ENCODE measurements at places on chromosomes 3 and 15.

GRCh38 chr15:48759921-48760320, 50.9 kb downstream of the CEP152 start:
- DNase-seq: no peak

DNA sequence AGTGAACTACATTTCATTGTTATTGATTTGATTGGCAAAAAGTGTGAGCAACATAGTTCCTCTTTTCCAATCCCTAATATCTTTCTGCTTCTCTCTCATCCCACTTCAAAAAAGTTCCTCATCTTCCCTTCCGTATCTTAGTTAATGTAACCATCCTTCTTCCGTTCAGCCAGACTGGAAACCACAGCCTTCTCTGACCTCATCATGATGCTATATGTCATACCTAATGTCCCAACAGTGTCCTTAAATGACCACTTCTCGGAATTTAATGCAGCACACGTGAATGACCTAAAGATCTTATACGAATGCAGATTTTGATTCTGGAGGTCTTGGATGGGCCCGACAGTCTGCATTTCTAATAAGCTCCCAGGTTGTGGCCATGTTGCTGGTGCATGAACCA, 320.3 kb upstream of the SATB1 start:
- no peak for DNase-seq

DNA sequence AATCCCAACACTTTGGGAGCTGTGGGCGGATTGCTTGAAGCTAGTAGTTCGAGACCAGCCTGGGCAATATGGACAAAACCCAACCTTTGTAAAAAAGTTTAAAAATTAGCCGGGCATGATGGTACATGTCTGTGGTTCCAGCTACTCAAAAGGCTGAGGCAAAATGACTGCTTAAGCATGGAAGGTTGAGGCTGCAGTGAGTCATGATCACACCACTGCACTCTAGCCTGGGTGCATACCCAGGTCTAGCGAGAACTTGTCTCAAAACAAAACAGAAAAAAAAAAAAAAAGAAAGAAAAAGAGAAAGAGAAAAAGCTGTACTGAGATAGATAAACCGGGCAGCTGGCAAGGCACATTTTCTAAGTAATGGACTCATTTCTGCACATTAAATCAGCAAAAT, 10.6 kb downstream of the ARPP19 start:
- DNase-seq: no peak

DNA sequence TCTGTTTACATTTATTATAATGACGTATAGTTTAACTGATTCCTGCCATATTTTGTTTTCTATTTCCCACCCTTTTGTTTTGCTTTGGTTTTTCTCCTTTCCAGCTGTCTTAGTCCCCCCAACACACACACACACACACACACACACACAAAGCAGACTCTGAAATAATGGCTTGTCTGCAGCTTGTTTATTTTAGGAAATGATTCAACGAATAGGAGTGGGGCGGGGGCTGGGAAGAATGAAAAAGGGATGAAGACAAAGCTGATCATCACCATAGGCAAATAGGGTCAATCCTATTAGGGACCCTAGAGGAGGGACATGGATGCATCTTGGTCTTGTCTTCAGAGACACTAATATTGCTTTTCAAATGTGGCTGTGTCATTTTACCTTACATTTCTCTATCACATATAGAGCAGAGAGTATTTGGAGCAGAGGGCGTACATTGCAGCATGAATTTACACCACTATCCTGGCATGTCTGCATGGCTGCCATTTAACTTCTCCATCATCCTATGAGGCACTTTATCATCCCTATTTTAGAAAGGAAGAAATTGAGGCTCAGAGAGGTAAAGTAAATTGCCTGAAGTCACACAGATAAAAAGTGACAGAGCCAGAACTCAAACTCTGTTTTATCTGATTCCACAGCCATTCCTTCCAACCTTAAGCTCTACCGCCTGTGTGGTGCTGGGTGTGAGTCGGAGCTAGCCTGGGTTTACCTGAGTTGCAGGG, 147.2 kb upstream of the TPM1 start:
- no peak for DNase-seq

DNA sequence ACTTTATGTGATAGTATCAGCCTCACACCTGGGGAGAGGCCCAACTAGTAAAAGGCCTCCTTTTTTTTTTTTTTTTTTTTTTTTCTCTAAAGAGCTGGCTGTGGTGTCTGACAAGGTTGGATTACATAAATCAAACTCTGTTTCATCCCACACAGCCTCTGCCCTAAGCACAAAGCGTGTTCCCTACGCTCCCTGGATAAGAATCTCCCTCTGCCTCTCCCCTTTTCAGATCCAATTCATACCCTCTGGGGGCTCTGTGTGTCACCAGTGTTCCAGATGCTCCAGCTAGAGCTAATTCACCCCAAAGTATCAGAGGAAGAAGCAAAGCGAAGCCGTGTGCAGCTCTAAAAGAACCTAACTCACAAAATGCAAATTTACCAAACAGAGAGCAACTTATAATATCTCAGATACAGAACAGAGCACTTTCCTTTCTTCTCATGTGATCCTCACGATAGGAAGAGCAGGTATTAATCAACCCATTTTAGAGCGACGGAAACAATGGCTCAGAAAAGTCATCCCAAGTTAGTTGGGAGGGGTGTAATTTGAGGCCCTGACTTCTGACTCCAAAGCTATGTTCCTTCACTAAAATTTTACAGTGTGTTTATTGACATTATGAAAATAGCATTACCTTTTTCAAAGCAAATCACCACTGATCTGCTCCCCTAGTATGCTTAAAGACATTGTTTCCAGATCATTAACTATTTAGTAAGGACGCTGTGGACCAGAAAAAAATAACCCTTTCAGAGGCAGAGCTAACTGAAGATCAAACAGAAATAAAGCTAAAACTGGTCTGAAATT, 12.4 kb downstream of the BMF start:
- no peak for DNase-seq

DNA sequence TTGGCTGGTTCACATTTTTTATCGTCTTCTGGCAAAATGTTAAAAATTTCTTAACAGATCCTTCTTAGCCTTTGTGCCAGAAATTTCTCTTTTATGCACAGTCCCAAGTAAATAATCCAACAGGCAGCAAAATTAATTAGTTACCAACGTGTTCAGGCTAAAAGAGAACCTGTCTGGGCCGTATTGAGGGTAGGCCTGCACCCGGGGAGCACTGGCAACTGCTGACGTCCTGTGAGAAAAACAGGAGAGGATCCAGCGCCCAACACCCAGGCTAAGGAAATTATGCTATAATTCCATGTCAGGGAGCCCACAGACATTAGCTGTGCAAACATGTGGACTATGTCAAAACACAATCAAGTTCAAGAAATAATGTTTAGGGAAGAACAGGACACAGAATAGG, 30.7 kb upstream of the CSTA start:
- no peak for DNase-seq

- no peak for DNase-seq
Observed at GRCh38 chr15:66886241-66886675, 179.1 kb upstream of the SMAD3 start.

GRCh38 chr3:106176734-106177133, 307.9 kb upstream of the CBLB start:
- DNase-seq: peak; percentile 48

GRCh38 chr15:100055821-100056220, 286.0 kb downstream of the ADAMTS17 start:
- DNase-seq: no peak

DNA sequence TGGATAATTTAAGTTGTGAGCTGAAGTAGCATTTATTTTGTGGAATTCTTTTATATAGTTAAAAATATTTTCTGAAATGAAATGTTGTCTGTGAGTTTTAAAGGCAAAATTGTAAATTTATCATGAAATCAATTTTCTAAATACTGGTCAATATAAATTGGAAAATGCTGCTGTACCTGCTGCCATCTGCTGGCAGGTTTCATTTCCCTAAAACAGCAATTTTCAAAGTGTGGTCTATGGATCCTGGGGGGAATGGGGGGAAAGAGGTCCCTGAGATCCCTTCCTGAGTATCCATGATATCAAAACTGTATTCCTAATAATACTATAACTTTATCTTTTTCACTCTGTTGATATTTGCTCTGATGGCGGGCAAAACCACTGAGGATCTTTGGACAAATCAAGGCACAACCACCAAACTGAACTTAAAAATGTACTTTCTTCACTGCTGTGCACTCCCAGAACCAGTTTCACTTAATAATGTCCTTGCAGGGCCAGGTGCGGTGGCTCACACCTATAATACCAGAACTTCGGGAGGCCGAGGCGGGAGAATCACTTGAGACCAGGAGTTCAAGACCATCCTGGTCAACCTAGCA, 17.2 kb upstream of the CCR4 start:
- DNase-seq: no peak

DNA sequence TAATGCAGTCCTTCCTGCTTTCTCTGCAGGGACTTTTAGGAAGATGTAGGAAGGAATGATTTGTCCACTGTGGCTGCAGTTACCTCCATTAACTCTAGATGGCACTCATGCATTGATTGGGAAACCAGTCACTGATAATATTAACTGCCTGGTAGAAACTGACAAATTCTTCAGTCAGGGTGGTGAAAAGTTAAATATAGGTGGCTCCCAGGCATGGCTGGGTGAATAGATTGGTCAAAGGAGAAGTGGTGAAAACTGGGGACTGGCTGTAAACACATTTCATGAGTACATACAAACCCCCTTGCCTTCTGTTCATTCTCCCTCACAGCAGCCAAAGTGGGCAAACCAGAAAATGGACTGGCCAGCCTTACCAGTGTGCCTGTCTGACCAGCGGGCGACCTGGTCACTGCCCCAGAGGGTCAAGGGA, 333.4 kb downstream of the THSD4 start:
- no peak for DNase-seq

GRCh38 chr3:138332472-138333073, 2.9 kb upstream of the NME9 start:
- no peak for DNase-seq

DNA sequence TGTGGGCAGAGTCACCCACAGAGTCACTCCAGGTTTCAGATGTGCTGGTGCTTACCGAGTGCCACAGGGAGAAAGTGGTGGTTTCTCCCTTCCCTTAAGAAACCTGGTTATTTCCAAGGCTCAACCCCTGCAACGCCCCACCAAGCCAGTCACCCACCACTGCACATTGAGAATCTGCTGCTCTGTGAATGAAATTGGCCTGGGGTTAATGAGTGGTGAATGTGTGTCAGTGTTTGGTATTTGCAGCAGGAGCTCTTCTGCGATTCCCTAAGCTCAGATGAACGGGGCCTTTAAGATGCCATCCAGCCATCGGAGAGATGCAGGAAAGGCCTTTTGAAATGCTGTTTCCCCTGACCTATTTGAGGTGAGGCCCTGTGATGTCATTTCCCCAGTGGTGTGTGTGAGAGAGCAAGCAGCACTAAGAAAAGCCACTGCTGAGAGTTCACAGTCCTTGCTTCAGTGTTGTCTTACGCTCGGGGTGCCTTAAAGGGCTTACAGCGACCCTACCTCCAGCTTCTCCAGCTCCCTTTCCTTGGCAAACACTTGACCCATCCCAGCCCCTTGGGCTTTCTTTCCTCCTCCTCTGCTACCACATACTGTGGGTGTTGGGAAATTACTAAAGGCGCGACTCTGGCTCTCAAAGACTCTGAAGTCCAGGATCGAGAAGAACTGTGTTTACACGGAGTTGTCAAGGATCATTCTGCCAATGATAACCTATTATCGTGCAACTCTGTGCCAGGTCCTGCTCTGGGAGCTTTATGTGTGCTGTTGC, 68.9 kb downstream of the SMAD3 start:
- DNase-seq: peak; percentile 35

DNA sequence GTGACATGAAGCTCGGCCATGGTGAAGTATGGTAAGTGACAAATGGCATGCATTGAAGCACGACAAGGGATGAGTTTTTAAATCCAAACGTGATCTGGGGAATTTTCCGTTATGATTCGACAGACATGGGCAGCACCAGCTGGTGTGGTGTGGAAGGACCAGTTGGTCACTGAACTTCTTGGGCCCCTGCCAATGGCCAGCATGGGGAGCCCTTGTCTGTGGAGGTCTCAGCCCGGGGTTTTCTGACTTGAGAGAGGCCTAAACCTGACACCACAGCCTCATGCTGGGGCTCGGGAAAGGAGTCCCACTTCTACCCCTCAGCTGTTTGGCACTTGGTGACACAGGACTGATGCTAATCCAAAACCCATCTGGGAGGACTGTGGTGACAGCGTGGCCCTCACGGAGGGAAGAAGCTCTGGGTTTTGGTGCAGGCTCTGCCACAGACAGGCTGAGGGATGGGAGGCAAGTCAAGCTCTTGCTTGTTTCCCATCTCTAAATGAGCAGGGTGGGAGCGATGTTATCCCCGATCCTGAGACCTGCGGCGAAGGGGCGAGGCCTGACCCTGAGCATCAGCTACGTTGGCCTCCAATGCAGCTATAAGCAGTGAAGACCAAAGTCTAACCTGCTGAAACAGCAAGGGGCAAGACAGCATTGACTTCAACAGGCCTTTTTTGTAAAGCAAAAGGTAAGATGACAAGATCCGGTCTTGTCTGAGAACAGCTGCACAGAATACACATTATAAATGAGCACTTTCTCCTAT, 69.5 kb downstream of the ATP1B3 start:
- no peak for DNase-seq

GRCh38 chr15:44468709-44469385, 41.4 kb downstream of the CTDSPL2 start:
- DNase-seq: no peak

DNA sequence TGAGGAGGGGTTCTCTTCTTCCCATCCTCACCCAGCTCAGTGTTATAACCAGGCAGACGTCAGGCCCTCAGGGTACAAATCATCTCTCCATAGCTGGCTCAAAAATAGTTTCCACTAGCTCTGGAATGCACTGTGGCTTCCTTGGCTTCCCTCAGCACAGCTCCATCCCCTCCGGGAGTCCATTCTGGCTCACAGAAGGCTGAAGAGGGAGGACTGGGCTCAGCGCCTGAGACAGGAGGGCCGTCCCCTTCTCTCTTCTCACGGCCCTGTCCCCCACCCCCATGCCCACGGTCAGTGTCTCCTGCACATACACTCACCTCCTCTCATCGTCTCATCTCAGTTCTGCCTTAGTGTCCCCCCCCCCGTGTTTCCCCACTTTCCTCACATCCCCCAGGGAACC, 50.1 kb downstream of the UMPS start:
- DNase-seq: no peak

DNA sequence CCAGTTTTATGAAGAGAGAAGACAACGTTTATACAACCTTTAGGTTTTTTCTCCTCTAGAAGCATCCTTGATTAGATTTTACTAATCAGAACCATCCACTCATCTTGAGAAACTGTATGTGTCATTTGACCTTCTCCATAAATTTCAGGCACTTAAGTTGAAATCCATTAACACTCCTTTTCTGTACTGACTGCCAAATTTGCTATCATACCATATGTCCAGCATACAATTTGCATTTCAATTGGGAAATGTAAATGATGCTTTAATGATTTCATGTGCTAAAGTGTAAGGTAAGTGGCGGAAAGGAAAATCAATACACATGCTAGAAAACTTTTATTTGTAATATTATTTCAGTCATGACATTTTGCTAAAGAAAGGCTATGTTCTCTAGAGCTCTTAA, 731.6 kb downstream of the GBE1 start:
- DNase-seq: no peak

All from activated CD4-positive, alpha-beta T cell treated with anti-CD3 and anti-CD28 coated beads for 1 hour (primary cell).